ENCODE measurements at places on chromosomes 3 and 15.

- DNase-seq, result no peak
Observed at GRCh38 chr3:173976281-173976680, 578.7 kb downstream of the NLGN1 start.

GRCh38 chr3:168671091-168671490, 575.4 kb upstream of the GOLIM4 start:
- no peak for DNase-seq

GRCh38 chr3:184472723-184473428, 88.7 kb upstream of the EPHB3 start:
- no peak for DNase-seq

DNA sequence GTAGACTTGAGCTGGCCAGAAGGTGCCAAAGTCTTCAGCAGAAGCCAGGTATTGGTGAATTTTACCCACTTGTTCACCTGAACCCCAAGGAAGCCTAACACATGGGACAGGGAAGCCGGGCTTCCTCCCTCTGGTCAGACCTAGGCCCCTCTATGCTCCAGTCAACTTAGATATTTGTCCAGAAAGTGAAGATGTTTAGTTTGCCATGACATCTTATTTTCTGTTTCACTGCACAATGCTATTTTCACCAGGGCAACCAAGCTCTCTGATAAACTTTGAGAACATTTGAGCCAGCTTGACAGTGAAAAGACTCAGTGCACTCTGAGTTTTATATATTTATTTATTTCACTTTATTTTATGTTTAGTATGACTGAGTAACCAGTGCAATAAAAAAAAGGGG, 71.0 kb downstream of the SOX14 start:
- no peak for DNase-seq

- DNase-seq, result no peak
Observed at GRCh38 chr3:121914081-121914998, 20.1 kb downstream of the SLC15A2 start.

GRCh38 chr3:127475975-127476705, 114.4 kb downstream of the TPRA1 start:
- DNase-seq, result no peak

- no peak for DNase-seq
Observed at GRCh38 chr3:31534065-31534425, 1.3 kb downstream of the STT3B start.

Data from body of pancreas (tissue), 4 donors.